Activated CD8-positive, alpha-beta memory T cell treated with anti-CD3 and anti-CD28 coated beads, Interleukin-2, amount 10 ng/mL, durations not matched to agents 7 days and 5 days (primary cell): ENCODE measurements at places on chromosomes 4 and X.
A peak's percentile ranks its signal among the peaks of the same experiment; 100 is the strongest.

- DNase-seq: peak; percentile 79
Observed at GRCh38 chr4:242121-242848, 63.0 kb downstream of the ZNF732 start.

DNA sequence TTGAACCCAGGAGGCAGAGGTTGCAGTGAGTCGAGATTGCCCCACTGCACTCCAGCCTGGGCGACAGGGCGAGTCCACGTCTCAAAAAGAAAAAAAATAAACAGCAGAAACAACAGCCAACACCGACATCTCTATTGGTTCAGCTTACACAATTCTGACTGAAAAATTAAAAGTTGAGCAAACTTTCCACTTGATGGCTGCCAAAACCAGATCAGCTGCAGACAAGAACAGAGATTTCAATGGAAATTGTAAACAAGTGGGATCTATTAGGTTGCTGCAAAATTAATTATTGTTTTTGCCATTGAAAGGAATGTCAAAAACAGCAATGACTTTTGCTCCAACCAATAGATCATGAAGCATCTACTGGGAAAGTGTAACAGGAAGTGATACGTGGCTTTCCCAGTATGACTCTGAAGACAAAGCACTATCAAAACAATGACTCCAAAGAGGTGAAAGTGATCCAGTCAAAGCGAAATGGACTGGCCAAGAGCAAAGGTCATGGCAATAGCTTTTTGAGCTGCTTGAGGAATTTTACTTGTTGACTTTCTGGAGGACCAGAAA is 26.3 kb downstream of the UPF3B start:
- DNase-seq: peak; percentile 42

- DNase-seq: no peak
Observed at GRCh38 chrX:154333837-154334271, 38.3 kb downstream of the TKTL1 start.

- no peak for DNase-seq
Observed at GRCh38 chr4:156137679-156138473, 184.2 kb upstream of the CTSO start.

DNA sequence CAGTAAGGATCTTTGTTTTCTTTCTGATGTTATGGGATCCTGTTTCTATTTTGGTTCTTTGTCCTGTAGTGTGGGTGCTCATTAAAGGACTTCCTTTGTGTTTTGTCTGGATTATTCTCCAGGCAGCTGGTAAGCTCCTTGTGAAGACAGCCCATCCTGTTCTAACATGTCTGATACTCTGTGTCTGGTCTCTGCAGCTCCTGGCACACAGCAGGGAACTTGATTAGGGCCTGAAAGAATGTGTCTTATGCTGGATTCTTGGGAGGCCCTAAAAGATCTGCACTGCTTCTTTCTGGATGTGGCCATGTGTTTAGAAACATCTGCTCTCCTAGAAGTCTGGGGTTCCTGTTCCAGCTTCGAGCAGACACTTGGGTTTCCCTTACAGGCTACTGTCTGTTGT is 38.1 kb upstream of the ATXN3L start:
- no peak for DNase-seq

DNA sequence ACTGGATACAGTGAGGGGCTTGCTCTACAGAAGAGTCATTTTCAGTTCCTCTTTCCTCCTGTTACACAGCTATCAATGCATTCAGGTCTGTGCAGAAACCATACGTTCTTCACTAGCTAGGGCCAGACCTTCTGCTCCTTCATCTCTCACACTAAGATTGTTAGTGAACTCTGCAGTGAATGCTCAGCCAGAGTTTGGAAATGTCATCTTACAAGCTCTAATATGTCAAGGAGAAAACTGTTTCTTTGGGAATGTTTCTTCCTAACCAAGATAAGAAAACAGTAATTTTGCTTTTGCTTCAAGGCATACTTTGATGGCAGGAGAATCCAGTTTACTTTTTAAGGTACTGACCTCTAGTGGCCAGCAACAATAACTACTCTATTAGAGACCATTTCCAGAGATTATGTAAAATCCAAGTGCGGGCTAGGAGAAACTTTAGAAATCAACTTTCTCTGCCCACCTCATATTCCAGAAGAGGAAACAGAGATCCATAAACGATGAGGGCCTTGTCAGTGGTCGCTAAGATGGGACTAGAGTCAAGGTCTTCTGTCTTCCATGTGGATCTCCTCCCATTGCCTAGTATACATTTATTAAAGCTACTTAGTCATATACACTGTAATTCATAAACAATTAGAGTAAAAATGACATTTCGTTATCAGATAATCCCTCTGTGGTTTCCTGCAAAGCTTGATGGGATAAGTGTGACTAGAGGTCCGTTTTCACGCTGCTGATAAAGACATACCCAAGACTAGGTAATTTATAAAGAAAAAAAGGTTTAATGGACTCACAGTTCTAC is 12.1 kb upstream of the CC2D2A start:
- DNase-seq: no peak

DNA sequence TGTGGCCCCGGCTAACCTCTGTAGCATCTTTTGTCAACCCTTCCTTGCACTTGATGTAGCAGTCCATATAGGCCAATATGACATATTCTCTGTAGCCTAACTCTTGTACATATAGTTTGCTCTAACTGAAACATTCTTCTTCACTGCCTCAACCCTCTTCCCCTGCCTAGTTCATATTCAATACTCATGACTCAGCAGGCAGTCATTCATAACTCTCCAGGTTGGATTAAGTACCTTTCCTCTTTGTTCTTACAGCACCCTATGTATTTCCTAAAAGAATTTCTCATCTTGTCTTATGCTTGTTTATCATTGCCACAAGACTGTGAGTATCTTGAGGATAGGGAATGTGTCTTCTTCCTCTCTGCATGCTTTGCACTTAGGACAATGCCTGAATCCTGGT is 76.9 kb downstream of the TMLHE start:
- no peak for DNase-seq

GRCh38 chr4:74098427-74098994 is 484 bp downstream of the CXCL2 start:
- DNase-seq: no peak

GRCh38 chrX:14291666-14292500 is 237.5 kb upstream of the GLRA2 start:
- no peak for DNase-seq

DNA sequence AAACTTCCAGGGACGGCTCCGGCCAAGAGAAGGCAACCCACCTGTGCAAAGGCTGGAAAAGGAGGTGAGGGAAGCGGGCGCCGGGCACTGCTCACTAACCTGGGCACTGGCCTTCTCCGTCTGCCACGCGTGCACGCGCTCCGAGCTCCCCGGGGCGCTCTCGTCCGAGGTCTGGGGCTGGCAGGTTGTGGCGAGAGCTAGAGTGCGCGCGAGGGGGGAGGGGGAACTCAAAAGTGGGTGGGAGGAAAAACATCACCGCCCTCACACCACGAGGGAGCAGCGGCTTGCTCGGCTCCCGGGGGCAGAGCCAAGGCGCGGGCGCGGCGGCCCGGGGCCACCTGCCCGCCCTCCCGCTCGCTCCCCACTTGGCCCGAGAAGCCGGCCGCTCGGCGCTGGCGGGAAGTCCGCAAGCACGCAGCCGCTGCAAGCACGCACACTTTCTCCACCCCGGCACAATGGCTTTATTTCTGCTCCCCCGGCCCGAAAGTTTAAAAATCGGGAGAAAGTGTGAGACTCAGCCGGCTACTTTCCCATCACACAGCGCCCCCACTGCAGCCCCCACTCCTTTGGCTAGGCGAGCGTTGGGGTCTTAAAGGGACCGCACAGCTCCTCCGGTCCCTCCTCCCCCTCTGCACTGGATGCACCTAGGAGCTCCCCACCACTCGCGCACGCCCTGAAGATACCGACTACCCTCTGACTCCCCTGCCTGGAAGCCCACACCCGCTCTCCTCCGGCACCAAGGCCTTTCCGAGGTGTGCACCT is at the start of gene CHRDL1:
Gene CHRDL1, minus strand, starts transcription at position 173 of the 762 bp plus-strand sequence. CDS start 3,636 bp downstream, outside the sequence.
- DNase-seq: no peak

- DNase-seq: no peak
Observed at GRCh38 chrX:124747295-124747694, 400.9 kb downstream of the SH2D1A start.

GRCh38 chr4:25113915-25114904 is 46.0 kb downstream of the SEPSECS start:
- no peak for DNase-seq

- no peak for DNase-seq
Observed at GRCh38 chrX:16559206-16559619, 90.7 kb upstream of the S100G start.

- no peak for DNase-seq
Observed at GRCh38 chr4:33062155-33062806, 2342.1 kb downstream of the PCDH7 start.

DNA sequence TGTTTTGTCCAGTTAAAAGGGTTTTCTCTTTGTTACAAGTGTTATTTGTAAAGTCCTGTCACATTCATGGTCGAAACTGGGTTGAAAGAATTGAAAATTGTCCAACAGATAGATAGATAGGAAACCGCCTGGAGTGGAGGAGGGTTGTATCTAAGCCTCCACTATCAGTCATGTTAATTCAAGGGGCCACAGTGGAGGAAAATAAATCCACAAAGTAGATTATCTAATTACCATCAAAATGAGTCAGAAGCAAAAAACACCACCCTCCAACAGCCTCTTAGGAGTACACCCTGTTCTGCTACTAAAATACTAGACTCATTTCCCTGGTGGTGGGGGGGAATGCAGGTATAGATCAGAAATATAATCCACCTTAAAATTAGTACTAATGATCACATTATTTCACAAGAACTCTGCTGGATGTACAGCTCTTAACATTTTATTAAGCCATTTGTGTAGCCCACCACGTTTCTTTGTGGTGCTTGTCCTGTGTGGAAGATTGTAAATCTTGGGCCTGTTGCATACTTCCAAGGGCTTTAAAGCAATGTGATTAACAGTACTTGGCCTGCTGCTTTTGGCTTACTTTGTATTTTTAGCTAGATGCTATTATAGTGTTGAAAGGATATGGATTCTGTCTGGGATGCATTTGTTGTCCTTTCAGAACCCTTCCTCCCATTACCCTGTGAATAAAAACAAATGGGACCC is 26.8 kb downstream of the RBBP7 start:
- DNase-seq: no peak

DNA sequence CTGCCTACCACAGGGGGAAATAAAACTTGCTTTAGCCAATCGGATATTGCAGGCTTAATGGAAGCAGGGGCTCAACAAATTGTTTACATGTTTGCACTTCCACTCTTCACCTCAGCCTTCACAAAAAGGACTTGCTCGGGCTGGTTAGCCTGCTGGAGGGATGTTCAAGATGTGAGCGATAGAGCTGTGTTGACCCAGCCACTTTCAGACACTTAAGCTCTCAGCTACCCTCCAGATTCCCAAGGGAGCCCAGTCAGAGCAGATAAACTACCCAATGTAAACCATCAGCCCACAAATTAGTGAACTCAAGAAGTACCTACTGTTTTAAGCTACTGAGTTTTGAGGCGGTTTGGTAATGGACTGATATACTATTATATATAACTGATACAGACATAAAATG is 508.4 kb upstream of the FTHL17 start:
- no peak for DNase-seq

DNA sequence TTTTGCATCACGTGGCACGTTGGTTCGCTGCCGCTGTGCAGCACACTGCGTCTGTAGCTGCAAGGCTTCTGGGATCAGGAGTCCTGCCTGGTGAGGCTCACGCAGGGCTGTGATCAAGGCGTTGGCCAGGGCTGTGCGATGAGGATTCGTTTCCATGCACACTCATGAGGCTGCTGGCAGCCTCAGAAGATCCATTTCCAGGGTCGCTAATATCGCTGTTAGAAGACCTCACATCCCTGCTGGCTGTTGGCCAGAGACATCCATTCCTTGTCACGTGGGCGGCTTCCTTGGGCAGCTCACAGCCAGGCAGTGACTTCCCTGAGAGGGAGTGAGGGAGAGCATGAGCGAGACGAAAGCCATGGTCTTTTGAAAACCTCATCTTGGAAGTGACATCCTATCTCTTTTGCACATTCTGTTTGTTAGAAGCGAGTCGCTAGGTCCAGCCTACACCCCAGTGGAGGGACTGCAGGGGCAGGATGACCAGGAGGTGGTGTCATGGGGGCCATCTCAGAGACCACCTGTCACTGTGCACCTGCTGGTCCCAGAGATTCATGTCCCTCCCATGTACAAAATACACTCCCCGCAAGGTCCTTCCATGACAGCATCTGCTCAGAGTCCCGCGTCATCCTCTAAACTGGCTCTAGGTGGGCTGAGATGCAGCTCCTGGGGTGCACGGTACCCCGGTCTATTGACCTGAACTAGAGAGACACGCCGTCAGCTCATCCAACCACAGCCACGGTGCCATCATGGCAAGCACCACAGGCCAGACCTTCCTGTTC is 12.2 kb downstream of the RGS12 start:
- no peak for DNase-seq
